ENCODE measurements at places on chromosomes 12 and 14.

- DNase-seq: no peak
Measured at GRCh38 chr12:124867401-124867930, 3.8 kb upstream of the SCARB1 start.

- no peak for DNase-seq
Measured at GRCh38 chr12:71797531-71797930, 42.0 kb upstream of the TBC1D15 start.

DNA sequence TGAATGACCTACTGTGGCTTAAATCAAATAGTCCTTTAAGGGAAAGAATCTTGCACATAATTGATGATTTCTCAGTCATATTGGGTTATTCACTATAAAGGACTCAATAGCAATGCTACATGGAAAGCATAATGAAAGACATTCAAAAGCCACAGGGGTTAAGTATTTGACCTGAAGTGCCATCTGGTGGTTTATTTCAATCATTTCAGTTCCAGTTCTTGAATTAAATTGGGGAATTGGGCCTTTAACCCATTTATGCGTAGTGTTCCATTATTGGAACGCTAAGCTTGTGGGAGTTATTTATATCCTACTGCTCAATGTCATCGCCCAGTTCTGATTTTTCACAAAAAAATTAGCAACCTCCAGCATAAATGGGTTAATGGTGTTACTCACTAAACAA lies 41.3 kb upstream of the C12orf71 start:
- DNase-seq: no peak

GRCh38 chr14:23375527-23376251 lies 1.2 kb upstream of the CMTM5 start:
- no peak for DNase-seq

DNA sequence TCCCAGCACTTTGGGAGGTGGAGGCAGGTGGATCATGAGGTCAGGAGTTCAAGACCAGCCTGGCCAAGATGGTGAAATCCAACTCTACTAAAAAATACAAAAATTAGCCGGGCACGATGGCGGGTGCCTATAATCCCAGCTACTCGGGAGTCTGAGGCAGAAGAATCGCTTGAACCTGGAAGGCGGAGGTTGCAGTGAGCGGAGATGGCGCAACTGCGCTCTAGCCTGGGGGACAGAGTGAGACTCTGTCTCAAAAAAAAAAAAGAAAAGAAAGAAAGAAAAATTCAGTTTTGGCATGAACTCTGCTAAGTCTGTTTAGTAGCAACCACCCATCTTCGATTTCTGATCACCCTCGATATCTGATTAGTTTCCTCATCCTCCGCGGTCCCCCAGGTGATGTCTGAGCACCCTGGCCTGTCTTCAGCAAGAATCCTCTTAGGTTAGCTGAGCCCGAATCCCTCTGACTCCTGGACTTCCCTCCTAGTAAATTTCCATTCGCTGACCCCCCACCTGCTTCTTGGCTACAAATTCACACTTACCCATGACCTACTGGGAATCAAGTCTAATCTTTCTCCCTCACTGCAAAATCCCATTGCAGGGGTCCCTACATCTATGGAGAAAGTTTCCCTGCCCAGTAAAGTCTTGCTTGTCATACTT lies 879 bp upstream of the HSPB8 start:
- no peak for DNase-seq

DNA sequence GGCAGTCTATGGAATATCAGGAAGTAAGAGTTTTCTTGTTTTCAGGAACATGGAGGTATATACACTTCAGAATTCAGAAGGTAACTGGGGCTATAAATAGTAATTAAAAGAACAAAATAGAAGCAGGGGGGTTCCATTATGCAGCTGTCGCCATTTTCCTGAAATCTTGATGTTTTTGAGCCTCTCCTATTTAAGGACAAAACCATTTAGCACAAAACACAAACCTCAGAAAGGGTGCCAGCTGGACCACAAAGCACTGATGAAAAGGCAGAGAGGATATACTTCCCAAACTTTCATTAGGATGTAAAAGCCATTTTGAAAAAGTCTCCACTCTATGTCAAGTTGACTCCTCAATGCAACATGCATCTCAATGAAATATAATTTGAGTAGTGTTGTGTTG lies 54.2 kb upstream of the OR5AU1 start:
- no peak for DNase-seq

DNA sequence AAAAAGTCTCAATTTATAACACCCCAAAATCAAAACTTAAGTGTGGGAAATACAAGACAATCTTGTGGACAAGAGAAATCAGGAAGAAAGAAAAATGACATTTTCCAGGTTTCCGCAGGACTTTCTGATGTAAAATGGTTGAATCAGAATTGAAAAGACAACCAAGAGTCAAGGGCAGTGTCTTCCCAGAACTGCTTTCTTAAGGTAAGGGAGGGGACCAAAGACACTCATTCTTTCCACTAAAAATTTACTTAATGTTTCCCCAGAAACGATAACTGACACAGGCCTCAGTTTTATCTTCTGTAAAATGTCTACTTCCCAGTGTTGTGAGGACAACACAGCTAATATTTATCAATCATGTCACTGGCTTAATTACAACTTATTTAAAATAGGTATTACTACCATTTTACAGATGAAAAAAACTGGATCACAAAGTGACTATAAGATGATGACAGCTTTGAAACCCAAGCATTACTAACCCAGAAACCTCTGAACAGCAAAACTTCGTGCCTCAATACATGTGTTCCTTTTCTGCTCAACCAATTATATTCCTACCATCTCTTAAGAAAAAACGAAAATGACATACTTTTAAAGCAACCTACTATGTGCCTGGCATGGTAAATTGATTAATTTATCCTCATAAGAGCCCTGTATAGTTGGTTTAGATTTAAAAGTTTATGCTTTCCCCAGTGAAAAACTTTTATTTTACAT lies 4.6 kb downstream of the SINHCAF start:
- DNase-seq: no peak

- no peak for DNase-seq
Measured at GRCh38 chr12:119826661-119827445, 50.3 kb downstream of the CIT start.

DNA sequence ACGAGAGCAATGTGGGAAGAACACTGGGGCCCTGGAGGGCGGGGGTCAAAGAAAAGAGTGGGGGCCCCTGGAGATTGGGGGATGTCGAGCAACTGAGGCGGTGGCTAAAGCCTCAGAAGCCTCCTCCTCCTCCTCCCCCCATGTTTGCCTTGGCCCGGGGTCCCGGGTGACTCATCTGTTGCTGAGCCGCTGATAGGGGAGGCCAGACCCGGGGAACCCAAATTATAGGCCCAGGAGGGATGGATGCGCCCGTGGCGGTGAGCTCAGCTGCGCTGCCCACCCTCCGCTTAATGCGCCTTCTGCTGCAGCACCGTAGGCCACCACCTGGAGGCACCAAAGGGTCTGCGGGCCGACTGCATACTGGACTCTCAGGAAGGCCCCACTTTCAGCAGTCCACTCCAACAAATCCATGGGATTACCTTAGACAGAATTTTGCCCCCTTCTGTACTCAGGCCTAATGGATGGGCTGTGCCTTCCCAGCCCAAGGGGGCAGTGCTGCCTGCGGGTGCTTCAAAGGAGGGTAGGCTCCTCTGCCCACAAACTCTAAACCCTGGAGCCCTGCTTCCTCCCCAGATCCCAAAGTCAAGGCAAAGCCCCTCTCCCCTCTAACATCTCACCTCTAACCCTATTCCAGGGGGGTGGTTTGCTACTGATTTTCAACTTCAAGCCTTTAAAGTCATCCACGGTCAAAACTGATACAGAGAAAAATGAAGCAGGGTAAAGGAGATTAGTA lies 2.6 kb upstream of the WNT10B start:
- no peak for DNase-seq

All from CD4-positive, alpha-beta T cell treated with Interferon gamma for 1 hour (primary cell).